ENCODE measurements at places on chromosomes 11 and 22.
A peak's percentile ranks its signal among the peaks of the same experiment; 100 is the strongest.

GRCh38 chr22:26579331-26579886 is 10.5 kb downstream of the TPST2 start:
- DNase-seq = peak; percentile 28

DNA sequence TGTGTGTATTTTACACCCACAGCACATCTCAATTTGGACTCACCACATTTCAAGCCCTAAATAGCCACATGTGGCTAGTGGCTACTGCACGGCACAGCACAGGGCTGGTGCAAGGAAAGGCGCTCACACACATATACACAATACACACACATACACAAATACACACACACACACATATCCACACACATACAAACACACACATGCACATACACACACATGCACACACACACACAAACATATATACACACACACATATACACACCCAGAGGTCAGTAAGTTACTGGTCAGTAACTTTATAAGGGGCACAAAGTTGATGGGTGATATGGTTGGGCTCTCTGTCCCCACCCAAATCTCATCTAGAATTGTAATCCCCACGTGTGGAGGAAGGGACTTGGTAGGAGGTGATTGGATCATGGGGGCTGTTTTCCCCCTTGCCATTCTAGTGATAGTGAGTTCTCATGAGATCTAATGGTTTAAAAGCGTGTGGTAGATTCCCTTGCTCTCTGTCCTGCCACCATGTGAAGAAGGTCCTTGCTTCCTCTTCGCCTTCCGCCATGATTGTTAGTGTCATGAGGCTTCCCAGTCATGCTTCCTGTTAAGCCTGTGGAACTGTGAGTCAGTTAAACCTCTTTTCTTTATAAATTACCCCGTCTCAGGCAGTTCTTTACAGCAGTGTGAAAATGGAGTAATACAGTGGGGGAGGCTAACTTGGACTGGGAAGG is 37.6 kb upstream of the DKK3 start:
- no peak for DNase-seq

- peak; percentile 62 for DNase-seq
Observed at GRCh38 chr11:86456075-86456939, 81.6 kb downstream of the CCDC81 start.

DNA sequence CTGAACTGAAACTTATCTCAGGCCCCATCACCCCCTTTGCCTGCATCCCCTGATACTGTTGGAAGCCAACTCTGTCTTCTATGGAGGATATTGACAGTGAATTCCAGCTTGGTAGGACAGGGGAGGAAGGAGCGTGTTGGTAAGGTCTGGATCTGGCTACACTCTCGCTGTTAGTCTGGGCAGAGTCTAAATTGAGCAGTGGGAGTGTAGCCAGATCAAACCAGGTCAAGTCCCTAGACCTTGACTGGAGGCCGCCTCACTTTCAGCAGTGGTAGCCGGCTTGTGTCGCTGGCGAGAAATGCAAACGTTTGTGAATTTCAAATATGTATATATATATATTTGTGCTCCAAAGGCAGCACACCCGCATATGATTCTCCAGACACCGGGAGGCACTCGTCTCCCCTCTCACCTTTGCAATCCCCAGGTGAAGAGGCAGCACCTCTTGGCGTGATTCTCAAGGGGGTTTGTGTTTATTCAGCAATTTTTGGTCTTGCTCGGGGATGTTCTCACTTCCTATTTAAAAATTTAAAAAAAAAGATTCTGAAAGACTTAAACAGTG is 26.7 kb downstream of the DHCR7 start:
- no peak for DNase-seq

- DNase-seq = peak; percentile 92
Observed at GRCh38 chr11:819129-819931, 616 bp downstream of the PNPLA2 start.

DNA sequence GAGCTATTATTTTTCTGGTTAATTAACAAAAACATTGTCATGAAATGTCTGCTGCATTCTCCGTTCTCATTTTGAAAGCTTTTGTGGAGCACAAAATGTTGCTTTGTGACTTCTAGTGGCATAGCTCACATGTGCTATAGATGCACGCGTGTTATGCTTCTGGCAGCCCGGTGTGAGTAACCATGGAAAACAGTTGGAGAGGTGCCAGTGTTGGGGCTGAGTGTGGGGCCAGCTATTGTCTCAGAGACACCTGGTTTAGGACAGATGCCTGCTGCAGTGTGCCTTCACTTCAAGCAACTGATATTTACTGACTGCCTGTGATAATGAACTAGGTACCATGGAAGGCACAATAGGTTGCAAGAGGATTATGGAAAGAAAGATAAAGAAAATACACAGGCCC is 760.6 kb downstream of the NTM start:
- no peak for DNase-seq

GRCh38 chr11:30465192-30465591 is 121.0 kb downstream of the MPPED2 start:
- DNase-seq = no peak

- no peak for DNase-seq
Observed at GRCh38 chr11:95916049-95916448, 7.9 kb downstream of the MTMR2 start.

DNA sequence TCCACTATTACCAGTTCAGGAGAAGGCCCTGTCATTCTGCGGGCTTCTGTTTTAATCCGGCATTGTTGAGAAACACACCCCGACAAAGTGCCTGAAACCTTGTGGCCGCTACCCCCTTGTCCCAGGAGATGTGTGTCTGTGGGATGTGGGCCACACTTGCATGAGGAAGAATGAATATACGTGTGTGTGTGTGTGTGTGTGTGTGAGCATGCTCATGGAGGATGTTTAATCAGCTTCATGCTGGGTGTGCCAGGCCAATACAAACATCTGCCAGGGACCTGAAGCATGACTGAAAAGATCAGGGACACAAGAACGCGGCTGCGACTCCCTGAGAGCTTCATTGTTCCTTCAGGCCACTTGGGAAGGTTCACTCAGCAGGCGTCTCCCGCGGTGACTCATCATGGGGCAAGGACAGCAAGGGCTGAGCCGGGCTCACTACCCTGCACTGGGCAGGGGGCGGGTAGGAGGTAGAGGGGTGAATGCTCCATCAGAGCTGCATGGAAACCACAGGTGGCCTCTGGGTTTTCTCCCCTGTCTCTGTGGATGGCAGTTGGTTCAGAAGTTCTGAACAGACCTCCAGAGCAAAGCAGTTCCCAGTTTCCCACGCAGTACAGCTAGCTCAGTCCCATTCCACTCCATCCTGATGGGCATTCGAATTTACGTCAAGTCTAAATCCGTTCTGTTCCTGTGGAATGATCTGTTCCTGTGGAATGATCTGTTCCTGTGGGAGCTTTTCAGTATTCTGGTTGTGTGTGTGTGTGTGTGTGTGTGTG is 7.0 kb upstream of the MALAT1 start:
- DNase-seq = no peak

DNA sequence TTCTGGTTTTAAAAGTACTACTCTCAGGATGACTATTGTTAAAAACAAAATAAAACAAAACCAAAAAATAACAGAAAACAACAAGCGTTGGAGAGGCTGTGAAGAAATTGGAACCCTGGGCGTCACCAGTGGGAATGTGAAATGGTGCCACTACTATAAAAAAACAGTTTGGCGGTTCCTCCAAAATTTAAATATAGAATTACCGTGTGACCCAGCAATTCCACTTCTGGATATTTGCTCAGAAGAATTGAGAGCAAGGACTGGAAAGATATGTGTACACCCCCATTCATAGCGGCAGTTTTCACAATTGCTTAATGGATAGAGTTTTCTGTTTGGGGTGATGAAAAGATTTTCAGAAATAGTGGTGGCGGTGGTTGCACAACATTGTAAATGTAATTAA is 8.6 kb downstream of the APOA4 start:
- DNase-seq = no peak

DNA sequence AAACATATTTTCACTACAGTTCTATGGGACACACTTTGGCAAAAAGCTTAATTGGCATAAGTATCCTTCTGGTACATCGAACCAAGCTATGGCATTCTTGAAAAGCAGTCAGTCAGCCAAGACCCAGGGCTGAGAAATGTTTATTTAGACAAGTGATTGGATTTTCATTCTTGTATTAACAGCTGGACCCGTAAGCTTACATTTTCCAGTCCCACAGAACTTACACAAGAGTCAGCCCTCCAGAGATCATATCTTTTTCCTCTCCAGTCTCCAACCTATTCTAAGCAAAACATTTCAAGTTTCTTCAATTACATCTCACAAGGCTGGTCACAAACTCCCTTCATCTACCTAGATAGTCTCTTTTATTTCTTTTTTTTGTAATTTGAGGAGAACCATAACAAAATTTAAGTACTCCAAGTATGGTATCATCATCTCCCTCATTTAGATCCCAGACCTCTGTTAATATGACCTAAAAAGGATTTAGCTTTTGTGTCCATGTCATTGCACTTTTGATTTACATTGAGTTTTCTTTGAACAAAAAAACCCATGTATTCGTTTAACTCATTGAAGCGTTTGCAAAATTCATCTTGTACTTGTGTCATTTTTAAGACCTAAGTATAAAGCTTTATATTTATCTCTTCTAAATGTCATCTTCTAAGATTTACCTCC is 67.9 kb upstream of the GRK3 start:
- DNase-seq = no peak
